ENCODE measurements at places on chromosomes 2 and 18.
A peak's percentile ranks its signal among the peaks of the same experiment; 100 is the strongest.

DNA sequence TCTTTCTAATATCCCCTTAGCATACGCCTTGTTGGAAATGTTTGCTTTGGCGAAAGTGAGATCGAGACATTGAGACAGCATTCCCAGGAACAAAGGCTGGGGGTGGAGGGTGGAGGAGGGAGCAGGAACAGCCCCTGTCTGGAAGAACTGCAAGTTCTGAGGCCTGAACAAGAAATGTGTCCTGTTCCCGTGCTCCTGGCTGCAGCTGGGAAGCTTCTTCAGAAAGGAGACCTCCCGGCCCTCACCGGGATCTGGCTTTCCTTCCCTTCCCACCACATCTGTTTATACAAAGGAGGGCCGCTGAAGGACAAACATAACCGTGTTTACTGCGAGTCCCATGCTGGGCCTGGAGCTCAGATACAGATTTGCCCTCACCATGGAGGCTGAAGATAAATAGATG is 35.9 kb downstream of the AFF3 start:
- DNase-seq, result no peak

DNA sequence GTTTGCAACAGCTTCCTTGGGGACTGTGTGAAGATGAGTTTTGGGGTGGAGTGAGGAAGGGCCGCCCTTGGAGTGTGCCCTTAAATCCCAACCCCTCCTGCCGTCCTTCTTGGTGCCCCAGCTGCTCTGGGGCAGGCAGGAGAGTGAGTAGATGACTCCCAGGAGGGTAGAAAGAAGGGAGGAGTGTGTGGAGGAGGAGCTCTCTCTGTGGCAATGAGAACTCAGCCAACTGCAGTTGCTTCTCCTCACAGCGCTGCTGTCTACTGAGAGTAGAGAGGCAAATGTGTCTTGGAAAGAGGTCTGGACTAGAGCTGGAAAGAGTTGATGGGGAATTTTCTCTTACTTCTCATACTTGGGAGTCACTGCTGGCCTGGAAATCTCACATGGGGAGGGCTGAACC is 21.8 kb upstream of the SIX2 start:
- DNase-seq, result no peak

DNA sequence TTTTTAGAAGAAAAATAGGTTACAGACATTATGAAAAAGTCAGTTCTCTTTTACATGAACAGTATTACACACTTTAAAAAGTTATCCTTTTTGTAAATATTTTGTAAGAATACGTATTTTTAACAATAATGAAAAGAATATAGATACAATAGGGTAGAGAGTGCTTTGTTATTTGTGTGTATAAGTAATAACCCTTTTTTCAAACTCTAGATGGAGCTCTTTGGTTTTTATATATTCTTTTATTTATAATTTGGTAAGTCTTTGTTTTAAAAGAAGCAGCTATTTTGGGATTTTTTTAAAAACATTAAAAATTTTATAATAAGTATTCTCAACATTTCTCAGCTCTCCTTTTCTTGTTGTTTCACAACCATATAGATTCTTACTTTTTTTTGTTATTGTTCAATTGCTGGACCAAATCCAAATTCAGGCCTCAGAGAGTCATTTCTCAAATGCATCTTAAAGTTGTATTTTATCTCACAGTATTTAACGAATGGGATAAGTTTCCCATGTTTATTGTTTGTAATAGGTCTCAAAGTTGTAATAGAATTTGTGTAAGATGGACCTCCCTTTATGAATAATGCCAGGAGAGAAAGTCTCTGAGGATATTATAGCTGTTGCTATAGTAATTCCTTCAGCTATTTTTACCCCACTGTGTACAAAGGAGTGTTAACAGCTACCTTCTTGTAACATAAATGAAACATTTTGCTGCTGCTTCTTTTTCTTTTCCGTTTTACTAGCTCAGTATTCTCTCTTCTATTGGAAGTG is 46.4 kb downstream of the ACYP2 start:
- DNase-seq, result no peak

DNA sequence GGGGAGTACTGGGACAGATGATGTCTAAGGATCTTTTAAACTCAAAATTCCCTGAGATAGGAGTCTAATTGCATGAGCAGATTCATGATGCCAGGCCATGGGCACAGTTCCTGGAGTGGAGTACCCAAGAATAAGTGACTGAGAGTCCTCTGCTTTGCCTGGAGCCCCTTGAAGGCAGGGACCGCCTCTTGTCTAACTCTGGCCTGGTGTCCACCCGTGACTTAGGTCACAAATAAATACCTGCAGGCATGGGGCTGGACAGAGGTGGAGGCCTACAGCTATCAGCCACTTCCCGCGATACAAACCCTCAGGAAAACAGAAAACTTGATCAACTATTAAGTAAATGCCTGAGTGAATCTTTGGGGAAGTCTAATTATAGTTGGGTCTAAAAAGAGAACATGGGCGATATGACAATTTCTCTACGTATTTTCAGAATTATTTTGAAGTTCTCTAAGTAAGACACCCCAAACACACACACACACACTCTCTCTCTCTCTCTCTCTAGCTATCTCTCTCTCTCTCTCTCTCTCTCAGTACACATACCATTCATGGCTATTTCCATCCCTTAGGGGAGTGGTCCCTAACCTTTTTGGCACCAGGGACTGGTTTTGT is 1.8 kb upstream of the WIPF1 start:
- DNase-seq, result no peak

DNA sequence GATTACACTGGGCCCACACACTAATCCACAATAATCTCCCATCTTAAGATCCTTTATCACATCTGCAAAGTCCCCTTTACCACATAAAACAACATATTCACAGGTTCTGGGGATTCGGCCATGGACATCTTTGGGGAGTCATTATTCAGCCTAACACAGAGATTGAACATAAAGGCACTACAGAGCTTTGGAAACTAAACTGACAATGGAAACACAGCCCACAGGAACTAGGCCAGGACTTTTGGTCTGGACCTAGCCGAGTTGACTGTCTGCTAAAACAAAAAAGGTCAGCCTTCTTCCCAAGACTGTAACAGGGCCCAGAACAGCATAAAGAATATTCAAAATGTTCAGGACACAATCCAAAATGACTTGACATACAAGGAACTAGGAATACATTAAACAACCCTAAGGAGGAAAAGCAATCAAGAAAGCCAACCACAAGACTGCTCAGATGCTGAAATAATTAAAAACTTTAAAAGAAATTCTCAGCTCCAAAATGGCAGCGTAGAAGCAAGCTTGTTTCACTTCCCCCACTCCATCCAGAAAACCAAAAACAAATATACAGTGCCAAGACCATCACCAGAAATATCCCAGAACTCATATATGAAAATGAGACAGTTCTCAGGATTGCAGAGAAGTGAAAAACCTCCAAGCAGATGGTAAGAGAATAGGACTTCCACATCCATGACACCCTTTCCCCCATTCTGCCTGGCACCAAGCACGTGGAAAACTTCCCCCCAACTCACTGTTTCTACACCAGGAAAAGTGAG is 207.8 kb downstream of the ATAD2B start:
- no peak for DNase-seq

DNA sequence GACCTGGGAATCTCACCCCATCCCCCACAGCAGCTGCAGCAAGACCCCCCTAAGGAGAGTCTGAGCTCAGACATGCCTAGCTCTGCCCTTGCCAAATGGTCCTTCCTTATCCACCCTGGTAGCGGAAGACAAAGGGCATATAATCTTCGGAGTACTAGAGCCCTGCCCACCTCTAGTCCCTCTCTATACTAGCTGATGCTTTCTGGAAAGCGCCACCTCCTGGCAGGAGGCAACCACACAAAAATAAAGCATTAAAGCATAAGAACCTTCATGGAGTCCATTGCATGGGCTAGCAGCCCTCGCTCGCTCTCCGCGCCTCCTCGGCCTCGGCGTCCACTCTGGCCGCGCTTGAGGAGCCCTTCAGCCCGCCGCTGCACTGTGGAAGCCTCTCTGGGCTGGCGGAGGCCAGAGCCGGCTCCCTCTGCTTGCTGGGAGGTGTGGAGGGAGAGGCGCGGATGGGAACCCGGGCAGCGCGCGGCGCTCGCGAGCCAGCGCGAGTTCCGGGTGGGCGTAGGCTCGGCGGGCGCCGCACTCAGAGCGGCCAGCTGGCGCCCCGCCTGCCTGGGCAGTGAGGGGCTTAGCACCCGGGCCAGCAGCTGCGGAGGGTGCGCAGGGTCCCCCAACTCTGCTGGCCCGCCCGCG is 941.2 kb downstream of the SUCLG1 start:
- no peak for DNase-seq

- no peak for DNase-seq
These were observed 48.5 kb downstream of the C2orf74 start for GRCh38 chr2:61210332-61210981.

DNA sequence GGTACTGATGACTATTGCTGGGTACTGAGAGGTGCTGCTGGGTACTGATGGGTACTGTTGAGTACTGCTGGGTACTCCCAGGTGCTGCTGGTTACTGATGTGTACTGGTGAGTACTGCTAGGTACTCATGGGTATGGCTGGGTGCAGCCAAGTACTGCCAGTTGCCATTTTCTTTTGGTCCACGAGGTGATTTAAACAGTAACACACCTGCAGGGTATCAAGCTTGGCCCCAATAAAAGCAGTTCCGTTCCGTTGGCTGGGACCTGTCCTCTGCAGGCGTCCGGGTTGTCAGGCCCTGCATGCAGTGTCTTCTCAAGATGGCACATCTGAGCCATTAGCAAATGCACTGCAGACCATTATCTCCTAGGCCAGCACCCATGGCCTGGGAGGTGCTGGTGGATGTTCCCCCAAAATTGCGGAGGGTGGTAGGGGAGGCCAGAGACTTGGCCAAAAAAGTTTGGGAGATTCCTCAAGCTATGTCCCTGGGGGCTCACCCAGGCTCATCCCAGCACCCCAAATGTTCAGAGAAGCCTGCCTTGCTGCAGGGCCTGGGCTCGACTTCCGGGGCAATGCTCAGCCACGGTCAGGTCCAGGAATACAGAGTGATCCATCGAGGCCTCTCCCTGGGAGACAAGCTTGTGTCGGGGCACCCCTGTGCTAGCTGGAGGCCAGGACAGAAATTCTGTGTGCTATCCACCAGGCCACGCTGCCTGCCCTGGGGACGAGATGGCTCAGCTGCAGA is 165.2 kb downstream of the TWIST2 start:
- no peak for DNase-seq

DNA sequence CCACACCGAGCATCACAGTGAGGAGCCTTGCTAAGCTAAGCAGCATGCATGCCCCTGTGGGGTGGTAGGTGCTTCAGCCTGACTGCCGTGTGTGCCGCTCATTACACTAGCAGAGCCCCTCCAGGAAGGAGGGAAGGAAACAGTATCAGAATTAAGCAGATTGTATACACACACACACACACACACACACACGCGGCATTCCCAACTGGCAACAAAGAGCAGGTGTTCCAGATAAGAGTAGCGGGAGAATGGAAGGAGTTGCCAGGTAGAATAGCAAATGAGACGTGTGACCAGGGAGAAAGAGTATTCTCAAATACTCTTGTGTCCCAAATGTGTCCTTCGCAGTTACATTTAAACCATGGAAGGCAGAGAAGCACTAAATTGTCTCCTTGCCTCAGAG is 47.6 kb upstream of the TTC39C start:
- DNase-seq, result no peak

- no peak for DNase-seq
These were observed 153.9 kb downstream of the FSIP2 start for GRCh38 chr2:185892484-185892883.

GRCh38 chr2:66802877-66803276 is 368.0 kb downstream of the MEIS1 start:
- DNase-seq, result no peak

GRCh38 chr2:43224571-43225092 is 1.8 kb downstream of the ZFP36L2 start:
- DNase-seq, result peak; percentile 67

DNA sequence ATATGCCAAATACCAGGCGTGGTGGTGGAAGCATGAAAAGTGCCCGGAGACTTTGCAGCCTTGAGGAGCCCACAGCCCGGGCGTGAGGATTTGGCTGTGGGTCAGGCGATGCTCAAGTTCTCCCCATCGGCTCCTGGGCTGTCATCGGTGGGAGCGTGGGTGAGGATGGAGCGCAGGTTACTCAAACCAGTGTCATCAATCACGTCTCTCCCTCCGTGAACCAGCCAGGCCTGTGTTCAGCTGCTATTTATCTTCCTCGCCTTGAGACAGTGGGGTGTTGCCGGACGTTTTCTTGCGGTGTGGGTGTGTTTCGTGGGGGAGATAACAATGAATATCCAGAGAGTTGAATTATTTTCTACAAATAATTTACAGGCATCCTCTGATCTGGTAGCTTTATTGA is 317.6 kb downstream of the EIPR1 start:
- DNase-seq, result no peak

GRCh38 chr2:63993871-63994270 is 25.4 kb downstream of the VPS54 start:
- no peak for DNase-seq

- no peak for DNase-seq
These were observed 532.8 kb downstream of the FBXO15 start for GRCh38 chr18:73614812-73615211.

- peak; percentile 15 for DNase-seq
These were observed 125.9 kb downstream of the MAP4K4 start for GRCh38 chr2:101823347-101823791.

- DNase-seq, result no peak
These were observed 1583.4 kb upstream of the PIK3C3 start for GRCh38 chr18:40371673-40372072.

GRCh38 chr18:3273042-3273441 is 11.1 kb downstream of the MYL12B start:
- no peak for DNase-seq

- DNase-seq, result no peak
These were observed 587.1 kb upstream of the LRRTM4 start for GRCh38 chr2:78109272-78109671.

- DNase-seq, result no peak
These were observed 4.5 kb upstream of the RND3 start for GRCh38 chr2:150491943-150492342.

DNA sequence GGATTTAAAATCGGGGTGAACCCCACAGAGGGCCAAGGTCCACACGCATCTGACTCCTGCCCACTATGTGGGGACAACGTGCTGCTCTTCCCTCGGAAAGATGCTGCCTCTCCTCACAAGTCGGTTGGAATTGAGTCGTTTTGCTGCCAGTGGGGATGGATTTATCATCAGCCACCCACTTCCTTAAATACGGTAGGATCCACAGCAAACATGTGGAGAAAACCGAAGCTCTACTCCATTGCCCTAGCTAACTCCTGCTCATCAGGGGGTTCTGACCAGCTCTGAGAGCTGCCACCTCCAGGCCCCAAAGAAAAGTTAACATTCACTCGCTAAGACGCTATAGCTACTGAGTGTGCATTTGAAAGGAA is 80.9 kb downstream of the CHRNA1 start:
- DNase-seq, result no peak

GRCh38 chr18:58965291-58966004 is 100.8 kb downstream of the ZNF532 start:
- DNase-seq, result no peak

DNA sequence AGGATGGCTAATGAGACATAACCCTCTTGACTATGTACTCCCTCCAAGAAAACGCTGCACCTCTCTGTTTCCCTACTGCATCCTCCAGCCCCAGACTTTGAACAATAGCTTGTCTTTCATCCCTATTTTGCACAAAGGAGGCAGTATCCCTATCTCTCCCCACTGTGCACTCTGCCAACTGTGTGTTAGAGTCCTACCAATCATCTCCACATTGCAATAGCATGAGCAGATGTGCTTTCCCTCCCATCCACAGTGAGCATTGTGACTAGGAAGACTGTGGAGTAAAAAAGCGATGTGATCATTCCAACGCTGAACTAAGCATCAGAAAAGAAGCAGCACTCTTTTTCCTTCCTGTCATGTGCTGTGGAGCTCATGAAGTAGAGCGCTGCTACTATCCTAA is 206.3 kb upstream of the GULP1 start:
- DNase-seq, result no peak
